Skin of body (tissue), 3 donors: ENCODE measurements at places on chromosomes 16 and 17. TPM values are rescaled to one million over a fixed set of nuclear protein-coding genes. Genes with fewer than 3 reads are reported as not detected.

The ITGB3 gene
- 11.6 TPM for total RNA-seq

The GPR179 gene
- 0.10 TPM for total RNA-seq

- no peak for DNase-seq
Observed at GRCh38 chr17:51149163-51149562, 4.2 kb upstream of the NME1 start.

The HSF4 gene
- total RNA-seq = 14.3 TPM

The RPS2 gene
- 1,364 TPM for total RNA-seq

GRCh38 chr17:50692448-50693035 lies 15.2 kb downstream of the ANKRD40 start:
- DNase-seq = no peak

DNA sequence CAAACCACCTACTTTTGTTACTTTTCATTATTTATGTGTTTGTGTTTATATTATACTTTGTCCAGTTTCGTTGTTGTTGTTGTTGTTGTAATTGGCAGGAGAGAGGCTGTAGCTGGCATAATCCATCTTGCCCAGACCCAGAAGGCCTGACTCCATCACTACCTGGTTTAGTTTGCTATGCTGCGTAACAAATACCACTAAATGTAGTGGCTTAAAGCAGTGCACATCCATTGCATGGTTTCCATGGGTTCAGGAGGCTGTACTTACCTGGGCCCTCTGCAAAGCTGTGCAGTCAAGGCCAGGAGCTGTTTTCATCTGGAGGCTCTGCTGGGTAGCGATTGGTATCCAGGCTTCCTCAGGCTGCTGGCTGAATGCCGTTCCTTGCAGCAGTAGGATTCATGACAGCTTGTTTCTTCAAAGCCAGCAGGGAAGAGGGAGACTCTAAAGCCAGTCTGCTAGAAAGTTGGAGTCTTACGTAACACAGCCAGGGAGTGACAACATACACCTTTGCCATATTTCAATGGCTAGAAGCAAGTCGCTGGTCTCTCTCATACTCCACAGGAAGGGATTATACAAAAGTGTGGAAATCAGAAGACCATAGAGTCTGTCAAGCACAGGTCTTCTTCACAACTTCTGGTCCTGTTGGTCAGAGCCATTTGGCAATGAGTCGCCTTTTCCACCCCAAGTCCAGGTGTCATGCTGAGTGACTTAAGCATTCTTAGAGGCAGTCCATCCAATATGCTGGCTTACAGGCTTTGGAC lies 41.1 kb downstream of the TNRC6C start:
- DNase-seq = no peak

DNA sequence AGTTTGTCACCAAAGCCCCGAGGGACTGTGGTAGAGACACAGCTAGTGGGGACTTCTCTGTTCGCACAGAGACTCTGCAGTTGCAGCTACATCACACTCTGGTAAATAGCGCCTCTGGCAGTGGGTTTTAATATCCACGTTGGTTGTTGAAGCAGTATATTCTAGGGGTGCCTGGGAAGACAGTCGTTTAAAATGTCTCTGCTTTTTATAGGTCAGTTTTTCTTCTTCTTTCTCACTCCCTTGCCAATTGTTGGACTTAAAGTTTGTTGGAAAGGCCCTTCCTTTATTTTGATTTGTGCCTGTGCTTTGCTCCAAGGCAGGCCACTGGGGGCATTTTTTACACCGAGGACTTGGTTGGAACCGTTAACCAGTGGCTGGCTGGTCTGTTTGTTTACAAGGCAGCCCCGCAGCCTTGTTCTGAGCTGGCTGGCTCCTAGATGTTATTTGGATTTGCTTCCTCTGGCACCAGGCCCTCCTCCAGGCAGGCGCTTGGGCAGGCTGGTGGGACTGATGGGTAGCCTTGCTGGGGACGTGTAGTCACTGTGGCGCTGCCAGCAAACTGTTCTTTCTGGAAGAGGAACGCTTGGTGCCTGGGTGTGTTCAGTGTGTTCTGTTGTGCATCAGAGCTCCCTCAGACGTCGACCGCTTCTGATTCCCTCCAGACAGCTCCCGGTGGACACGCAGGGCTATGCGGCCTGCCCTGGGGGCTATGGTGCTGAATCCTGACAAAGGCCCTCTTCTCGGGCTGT lies 218.2 kb upstream of the CHMP6 start:
- DNase-seq = no peak

DNA sequence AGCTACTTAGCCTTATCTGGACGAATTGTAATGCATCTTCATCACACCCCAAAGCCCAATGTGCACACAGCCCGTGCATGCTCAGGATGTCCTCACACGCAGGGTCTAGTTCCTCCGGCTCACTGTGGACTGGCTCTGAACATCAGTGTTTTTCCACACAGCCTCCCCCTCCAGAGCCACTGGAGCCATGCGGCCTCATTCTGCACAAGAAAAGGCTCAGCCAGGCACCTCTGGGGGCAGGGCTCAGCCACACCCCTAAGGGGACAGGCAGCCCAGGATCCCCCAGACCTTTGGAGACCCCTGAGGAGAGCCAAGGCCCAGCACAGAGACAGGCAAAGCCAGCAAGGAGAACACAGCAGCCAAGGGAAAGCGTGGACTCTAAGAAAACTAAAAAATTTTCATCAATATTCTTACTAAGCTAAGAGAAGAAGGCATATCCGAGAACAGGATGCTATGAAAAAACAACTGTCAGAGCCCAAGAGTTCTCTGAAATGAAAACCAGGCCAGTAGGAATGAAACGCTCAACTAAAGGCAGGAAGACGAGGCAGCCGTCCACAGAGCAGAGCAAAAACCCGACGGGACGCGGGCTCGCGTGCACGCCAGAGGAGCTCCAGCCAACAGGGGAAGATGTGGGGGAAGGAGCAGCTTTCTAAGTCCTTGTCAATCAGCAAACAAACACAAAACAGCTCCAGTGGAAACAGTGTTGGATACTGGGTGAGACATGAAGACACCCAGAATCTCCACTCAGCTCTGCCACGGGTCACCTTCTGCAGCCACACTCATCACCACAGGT lies 34.5 kb downstream of the MAP1LC3B start:
- no peak for DNase-seq

The TP53TG3C gene
- not detected for total RNA-seq

The HCFC1R1 gene
- total RNA-seq = 15.4 TPM

The KIFC3 gene
- 21.3 TPM for total RNA-seq

- no peak for DNase-seq
Observed at GRCh38 chr17:74126179-74126900, 77.1 kb upstream of the RPL38 start.

- no peak for DNase-seq
Observed at GRCh38 chr16:68460067-68460466, 11.8 kb upstream of the SMPD3 start.

GRCh38 chr17:35796942-35797341 lies 1.5 kb upstream of the MMP28 start:
- DNase-seq = no peak

- no peak for DNase-seq
Observed at GRCh38 chr17:30586818-30587595, 109.8 kb downstream of the GOSR1 start.

- no peak for DNase-seq
Observed at GRCh38 chr16:86507173-86508027, 2.9 kb upstream of the FOXF1 start.

The SNF8 gene
- 40.8 TPM for total RNA-seq

- DNase-seq = peak; percentile 52
Observed at GRCh38 chr17:51000835-51001638, 119.6 kb downstream of the SPAG9 start.

DNA sequence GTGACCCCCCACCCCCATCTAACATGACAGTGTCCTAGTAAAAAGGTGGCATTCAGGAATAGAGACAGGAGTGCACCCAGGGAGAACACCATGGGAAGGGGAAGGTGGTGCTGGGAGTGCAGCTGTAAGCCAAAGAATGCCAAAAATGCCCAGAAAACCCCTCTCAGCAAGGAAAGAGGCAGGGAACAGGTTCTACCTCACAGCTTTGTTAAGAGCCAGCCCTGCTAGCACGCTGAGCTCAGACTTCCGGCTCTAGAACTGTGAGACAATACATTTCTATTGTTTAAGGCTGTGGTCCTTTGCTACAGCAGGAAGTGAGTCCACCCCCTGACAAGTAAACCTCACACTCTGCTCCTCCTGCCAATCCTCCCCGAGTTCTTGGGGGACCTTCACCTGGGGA lies 302.4 kb upstream of the N4BP1 start:
- no peak for DNase-seq

- no peak for DNase-seq
Observed at GRCh38 chr17:19328441-19329061, 34.0 kb downstream of the B9D1 start.

DNA sequence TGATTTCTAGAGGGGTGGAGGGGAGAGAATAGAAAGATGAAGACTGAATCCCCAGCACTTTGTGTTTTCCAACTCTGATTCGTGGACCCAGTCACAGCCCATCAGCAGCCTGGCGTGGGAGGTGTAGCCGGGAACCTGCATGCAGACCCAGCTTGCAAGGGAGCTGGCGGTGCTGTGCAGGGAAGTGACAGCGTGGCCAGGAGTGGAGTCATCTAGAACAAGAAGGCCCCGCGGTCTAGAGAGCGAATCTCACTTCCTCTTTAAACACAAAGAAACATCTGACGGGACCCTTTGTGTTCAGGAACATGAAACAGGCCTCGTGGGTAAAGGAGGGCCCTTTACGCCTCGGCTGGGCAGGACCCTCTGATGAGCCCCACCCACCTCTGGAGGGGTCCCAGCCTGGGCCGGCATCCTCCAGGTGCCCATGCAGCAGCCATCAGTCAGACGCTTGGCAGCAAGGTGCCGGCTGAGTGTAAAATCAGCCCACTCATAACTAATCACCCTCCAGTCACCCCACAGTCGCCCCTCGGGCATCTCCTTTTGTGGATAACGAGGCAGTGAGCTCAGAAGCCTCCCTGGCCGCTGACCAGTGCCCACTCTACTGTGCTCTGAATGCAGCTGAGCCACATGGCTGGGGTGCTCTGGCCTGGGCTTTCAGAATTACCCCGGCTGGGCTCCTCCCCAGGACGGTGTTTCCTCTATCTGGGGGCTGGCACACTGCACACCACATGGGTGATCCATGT lies 4.4 kb downstream of the SNAI3 start:
- no peak for DNase-seq

GRCh38 chr17:58402047-58402446 lies 15.3 kb downstream of the RNF43 start:
- DNase-seq = no peak

The ADAMTS18 gene
- total RNA-seq = 25.0 TPM

DNA sequence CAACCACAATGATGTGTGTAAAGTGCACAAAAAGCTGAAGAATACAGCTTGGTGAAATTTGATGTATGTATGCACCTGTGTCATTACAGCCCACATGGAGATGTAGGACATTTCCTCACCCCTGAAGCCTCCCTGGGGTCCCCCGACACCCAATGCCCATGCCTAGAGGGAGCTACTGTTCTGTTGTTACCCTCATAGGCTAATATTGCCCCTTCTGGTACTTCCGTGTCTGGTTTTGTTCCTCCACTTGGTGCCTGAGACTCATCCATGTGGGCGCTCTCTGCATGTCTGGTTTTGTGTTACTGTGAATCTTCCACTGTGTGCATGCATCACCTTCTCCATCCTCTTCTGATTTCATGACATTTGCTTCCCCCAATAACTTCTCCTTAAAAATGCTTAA lies 18.6 kb downstream of the TNFRSF13B start:
- no peak for DNase-seq
